ENCODE measurements at places on chromosomes 2 and 18.

GRCh38 chr2:98134172-98135005 lies 47.4 kb downstream of the VWA3B start:
- no peak for DNase-seq

DNA sequence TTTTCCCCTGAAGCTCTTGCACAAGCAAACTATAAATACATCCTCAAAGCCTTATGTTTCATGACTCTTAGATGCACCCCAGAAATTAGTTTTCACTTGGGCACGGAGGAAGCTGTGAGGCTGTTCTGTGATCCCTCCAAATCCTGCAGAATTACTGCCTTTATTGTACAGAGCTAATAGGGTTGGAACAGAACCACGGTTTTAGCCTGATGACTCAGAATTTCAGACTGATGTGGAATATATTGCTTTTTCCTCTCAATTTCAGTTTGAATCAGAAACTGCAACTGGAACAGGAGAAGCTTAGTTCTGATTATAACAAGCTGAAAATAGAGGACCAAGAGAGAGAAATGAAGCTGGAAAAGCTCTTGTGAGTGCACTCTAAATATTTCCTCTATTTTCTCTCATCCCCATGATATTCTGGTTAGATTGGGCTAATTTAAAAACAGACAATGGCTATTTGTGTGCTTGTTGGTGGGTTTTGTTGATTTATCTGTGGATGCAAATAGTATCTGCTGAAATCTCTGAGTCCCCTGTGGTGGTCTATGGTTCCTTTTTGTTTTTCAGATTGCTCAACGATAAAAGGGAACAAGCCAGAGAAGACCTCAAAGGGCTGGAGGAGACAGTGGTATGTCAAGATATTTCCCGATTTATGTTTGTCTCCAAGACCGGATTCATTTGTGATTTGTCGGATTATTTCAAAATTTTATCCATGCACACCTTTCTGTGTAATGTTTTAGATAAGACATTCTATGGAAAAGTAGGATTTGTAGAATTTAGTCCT lies 38.2 kb upstream of the LYPD6B start:
- DNase-seq = no peak

DNA sequence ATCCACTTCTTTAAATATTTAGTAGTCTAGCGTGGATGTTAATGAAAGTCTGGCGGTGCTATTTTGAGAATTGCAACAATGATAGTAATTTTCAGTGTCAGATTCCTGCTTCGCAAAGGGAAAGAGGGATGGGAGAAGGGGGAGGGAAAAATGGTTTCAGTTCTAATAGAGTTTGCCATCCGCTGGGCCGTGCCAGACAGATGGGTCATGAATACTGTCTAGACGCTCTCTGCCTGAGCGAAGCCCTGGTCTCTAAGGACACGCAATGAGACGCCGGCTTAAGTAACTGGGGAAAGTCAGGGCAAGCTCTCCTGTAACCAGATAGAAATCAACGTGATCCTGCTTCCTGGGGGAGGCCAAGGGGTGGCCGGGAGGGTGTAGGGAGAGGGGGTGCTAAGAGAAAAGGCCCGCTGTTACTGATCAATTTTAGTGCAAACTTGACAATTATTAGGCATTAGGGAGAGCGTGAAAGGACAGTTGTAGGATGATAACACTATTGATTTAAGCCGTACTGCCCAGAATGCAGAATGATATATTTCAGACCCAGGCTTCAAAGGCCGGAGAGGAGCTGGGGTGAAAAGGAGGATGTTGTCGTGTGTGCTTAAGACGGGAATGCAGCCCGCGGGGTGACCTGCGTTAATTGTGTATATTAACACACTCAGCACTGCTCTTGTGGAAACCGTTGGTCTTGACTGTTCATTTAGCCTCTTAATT lies 229.2 kb downstream of the LDLRAD4 start:
- no peak for DNase-seq

DNA sequence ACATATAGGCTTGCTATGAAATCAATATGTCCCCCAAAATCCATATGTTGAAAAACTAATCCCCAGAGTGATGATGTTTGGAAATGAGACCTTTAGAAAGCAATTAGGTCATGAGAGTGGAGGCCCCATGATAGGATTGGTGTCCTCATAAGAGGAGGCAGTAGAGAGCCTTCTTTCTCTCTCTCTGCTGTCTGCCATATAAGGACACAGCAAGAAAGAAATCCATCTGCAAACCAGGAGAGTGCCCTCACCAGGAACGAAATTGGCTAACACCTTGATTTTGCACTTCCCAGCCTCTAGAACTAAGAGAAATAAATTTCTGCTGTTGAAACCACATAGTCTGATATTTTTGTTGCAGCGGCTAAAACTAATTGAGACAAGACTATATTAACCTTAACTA lies 89.5 kb downstream of the NBAS start:
- no peak for DNase-seq

DNA sequence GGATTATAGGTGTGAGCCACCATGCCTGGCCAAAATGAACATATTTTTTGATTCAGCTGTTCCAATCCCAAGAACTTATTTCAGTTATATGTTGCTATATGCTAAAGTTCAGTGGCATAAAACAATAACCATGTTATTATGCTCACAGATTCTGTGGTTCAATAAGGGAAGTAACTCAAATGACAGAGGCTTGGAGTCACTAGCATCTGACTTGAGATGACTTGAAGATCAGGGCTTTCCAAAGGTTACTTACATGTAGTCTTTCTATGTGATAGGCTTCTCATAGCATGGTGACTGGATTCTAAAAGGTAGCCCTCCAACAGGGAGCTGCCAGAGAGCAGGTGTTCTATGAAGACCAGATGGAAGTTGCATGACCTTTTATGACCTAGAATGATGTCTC lies 17.2 kb downstream of the CLK1 start:
- DNase-seq = no peak

GRCh38 chr2:98347298-98348065 lies 1.2 kb downstream of the CNGA3 start:
- DNase-seq = no peak

- no peak for DNase-seq
Measured at GRCh38 chr2:74004212-74005182, 19.8 kb downstream of the TET3 start.

GRCh38 chr18:64539847-64540246 lies 391.0 kb upstream of the LINC00305 start:
- DNase-seq = no peak

GRCh38 chr2:60440767-60441163 lies 112.7 kb downstream of the BCL11A start:
- no peak for DNase-seq

GRCh38 chr2:181911830-181912229 lies 20.3 kb downstream of the ITPRID2 start:
- DNase-seq = no peak

DNA sequence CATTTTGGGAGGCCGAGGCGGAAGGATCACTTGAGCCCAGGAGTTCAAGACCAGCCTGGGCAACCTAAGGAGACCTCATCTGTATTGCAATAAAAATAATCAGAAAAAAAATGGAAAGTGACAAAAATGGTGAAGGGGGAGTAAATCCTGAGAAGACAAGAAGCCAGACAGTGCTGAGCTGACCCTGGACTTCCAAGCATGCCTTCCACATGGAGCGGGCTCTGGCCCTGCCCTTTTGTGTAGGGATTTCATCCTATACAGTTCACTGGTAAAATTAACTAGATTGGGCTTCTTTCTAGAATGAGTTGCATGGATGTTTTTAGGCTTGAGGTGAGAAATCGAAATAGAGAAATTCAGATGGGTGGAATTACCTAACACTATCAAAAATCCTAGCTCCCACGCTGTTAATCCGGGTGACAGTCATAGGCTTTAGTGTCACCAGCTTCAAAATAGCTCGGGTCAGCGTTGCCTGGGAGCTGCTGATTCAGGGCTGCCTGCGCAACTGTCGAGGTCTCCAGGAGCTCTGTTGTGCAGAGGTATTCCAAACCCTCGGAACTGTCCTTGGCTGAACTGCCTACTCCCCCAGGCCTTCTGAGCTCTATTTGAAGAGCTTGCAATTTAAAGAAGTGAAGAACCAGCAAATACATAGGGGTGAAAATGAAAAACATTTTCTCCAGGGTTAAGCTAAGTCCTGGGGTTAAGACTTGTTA lies 21.5 kb upstream of the ZNF532 start:
- DNase-seq = no peak

GRCh38 chr2:231673348-231673770 lies 35.0 kb upstream of the PTMA start:
- DNase-seq = no peak

DNA sequence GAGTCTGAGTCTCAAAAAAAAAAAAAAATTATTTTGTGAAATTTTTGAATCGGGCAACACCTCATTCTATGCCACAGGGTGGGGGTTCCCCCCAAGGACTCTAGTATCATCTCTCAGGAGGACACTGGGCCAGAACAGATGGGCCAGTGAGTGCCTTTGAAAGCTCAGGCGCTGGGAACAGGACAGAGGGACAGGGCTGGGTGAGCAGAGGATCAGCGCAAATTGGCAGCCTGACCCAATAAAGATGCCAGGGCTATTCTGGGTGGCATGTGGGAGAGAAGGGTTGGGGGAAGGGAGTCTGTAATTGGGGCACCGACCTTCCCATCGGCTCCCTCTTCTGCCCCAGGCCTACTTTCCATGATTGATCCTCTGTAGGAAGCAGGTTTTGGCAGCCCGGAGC lies 44.0 kb downstream of the KIF3C start:
- DNase-seq = no peak

DNA sequence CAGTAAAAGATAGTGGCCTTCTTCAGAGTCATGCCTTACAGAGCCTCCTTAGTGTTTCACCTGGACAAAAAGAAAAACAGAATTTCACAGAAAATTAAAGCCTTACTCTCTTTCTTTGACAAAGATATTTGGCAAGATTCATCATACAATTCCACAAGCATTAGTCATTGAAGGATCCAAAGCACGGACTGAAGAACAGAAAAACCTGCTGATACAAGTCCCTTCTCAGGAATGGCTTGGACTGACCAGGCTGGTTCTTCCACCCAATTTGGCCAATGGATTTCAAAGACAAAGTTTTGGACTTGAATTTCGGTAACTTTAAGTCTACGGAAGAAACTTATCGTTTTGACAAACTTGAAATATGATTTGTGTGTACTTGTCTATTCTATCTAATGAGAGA lies 39.1 kb upstream of the GALNT3 start:
- no peak for DNase-seq

GRCh38 chr2:177327009-177327408 lies 62.5 kb upstream of the NFE2L2 start:
- no peak for DNase-seq

GRCh38 chr2:50777954-50778353 lies 254.0 kb downstream of the NRXN1 start:
- no peak for DNase-seq

DNA sequence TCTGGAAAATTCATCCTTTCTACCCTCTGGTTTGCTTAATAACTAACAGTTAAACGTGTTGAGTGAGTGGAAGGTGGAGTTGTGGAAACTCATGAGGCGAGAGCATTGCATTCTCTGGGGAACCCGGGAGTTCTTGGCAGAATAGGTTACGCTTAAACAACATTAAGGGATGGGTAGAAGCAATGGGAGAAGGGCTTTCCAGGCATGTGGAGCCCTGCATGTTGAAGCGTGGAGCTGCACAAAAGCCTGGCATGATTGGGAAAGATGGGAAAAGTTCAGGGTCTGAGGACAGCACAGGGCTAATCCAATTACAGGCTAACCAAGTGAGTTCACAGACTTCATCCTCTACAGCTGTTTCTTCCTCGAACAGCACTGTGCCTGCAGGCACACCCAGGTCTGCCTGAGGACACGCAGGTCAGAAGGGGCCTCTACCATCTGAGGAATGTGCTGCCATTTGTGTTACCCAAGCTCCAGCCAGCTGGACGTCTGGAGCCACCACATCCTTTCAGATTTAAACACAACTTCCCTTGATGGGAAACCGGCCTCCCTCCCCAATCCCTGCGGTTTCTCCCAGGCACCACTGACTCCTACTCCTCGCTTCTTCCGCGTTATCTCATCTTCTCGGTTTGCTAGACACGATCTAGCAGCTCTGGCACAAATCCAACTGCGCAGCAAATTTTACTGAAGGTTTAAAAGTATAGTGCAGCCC lies 164.2 kb downstream of the ANTXR1 start:
- DNase-seq = peak; percentile 51

- no peak for DNase-seq
Measured at GRCh38 chr2:216604458-216604857, 28.8 kb upstream of the IGFBP2 start.

GRCh38 chr2:45611020-45611859 lies at the start of gene SRBD1:
Gene SRBD1, minus strand, starts transcription at chr2:45611267. Its CDS starts 5,826 bp downstream, at chr2:45605441.
- DNase-seq = no peak

- no peak for DNase-seq
Measured at GRCh38 chr2:46722142-46722541, 193.5 kb downstream of the MCFD2 start.

DNA sequence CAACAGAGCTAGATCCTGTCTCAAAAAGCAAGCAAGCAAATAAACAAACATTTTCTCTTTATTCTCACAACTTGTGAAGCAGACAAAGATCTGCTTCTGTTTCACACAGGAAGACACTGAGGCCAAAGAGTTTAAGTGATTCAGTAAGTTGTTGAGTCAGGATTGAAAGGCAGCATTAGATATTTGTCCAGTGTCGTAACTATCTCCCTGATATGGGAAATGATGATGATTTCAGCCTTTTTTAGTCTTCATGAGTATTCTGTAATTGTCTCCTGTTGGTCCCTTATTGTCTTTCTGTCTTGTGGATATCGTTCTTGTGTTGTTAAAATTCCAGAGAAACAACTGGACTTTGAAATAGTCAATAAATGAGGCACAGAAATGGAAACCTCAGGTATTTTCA lies 59.6 kb downstream of the GATA6 start:
- DNase-seq = no peak

DNA sequence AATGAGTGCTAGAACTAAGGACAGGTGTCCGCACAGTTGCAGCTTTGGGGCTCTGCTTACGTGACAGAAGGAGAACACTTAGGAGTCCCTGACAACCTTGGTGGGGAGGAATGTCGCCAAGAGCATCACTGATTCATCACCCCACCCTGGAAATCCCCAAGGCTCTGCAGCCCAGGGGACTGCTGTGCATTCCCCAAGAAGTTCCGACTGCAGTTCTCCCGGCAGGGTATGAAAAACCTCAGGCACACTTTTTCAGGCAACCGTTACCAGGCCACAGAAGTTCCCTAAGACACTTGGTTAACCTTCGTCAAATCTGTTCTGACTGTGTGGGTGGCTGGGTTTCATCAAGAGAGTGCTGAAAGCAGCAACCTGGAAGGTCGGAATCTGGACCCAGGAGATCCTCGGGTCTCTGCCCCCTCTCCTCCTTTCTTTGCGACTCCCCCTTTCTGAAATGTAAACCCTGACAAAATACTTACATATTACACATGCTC lies 192.1 kb upstream of the CXCR4 start:
- DNase-seq = no peak
